NT2/D1 (cell line): ENCODE measurements at places on chromosomes 4 and X.

GRCh38 chr4:54695788-54696187 is 38.0 kb downstream of the KIT start:
- DNase-seq, result no peak

GRCh38 chrX:148600131-148600530 is 99.7 kb downstream of the AFF2 start:
- no peak for DNase-seq

- DNase-seq, result no peak
These were observed 767 bp upstream of the SMIM20 start for GRCh38 chr4:25913056-25913850.

GRCh38 chr4:145709843-145710242 is 29.9 kb downstream of the C4orf51 start:
- DNase-seq, result no peak

DNA sequence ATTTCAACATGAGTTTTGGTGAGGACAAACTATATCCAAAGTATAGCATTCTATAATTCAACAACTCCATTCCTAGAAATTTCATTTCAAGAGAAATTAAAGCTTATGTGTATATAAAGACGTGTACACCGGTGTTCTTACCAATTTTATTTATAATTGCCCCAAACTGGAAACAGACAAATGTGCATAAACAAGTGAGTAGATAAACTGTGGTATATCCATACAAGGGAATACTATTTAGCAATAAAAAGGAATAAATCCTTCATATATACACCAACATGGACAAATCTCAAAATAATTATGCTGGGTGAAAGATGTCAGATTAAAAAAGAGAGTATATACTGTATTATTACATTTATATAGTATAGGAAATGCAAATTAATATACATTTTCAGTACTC is 19.9 kb downstream of the HNRNPH2 start:
- no peak for DNase-seq

- DNase-seq, result no peak
These were observed 15.2 kb upstream of the TXLNG start for GRCh38 chrX:16770970-16771482.

- no peak for DNase-seq
These were observed 115.5 kb downstream of the NFKB1 start for GRCh38 chr4:102616636-102617035.

DNA sequence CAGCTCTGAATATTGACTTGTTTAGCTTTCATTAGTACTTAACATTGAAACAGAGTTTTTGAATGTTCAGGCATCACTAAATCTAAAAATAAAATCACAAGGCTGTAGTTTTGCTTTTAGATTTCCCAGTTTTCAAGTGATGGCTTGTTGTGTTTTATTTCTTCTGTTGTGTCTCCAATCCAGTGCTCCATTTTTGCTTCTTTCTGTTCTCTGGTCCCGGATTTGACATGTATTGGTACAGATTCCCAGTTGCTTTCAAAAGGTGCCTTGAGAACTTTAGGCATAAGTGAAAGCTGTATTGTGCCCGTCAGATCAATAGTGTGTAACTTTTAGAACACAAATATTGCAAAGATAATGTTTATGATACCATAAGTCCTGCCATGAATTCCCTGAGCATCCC is 53.2 kb downstream of the ARHGAP10 start:
- DNase-seq, result no peak

DNA sequence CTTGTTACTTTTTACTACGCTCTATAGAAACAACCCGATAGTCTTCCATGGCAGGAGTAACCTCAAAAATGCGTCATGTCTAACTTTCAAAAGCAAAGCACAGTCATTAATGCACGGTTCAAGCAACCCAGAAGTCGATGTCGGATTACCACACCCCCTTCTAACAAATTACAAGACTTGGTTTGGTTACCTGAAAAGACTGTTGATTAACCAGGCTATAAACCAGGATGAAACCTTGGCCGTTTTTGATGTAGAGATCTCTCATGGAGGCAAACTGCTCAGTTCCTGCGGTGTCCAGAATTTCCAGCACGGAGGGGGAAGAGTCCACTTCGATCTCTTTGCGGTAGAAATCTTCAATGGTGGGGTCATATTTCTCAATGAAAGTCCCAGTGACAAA is 2.4 kb downstream of the RAP2C start:
- DNase-seq, result no peak

DNA sequence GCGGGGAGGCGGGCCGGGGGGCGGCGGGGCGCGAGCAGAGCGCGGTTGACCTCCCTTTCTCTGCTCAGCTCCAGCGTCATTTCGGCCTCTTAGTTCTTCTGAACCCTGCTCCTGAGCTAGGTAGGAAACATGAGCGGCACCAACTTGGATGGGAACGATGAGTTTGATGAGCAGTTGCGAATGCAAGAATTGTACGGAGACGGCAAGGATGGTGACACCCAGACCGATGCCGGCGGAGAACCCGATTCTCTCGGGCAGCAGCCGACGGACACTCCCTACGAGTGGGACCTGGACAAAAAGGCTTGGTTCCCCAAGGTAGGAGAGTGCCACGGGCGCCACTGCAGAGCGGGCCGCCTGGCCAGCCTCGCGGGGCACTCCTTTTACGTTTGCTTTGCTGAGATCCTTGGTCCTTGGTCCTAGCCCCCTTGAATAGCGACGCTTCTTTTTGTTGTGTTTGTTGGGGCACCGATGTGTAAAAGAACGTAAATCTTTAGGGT is at the start of gene HTATSF1:
Gene HTATSF1, plus strand, starts transcription at position 37 of the 497 bp plus-strand sequence. Its CDS starts 93 bp downstream, at position 130.
- no peak for DNase-seq

DNA sequence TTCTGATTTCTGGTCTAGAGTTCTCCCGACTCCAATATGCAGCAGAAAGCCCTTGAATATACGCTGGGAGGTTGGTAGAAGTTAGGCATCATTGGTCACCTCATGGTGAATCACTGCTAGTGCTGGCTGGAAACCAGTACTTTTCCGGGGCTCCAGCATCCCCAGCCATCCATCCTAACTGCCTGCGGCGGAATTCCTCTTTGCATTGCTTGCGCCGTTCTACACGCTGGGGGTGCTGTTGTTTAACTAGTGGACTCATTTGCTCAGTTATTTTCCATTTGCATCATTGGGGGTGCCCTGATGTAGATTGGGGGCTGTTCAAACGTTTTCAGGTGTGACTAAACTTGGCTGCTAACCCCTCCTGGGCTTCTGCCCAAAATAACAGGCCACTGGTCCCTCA is 23.3 kb upstream of the GPR50 start:
- DNase-seq, result no peak

- no peak for DNase-seq
These were observed 60.0 kb downstream of the ARHGAP10 start for GRCh38 chr4:147791865-147792264.

GRCh38 chr4:109990261-109991257 is 77.9 kb downstream of the EGF start:
- DNase-seq, result no peak

DNA sequence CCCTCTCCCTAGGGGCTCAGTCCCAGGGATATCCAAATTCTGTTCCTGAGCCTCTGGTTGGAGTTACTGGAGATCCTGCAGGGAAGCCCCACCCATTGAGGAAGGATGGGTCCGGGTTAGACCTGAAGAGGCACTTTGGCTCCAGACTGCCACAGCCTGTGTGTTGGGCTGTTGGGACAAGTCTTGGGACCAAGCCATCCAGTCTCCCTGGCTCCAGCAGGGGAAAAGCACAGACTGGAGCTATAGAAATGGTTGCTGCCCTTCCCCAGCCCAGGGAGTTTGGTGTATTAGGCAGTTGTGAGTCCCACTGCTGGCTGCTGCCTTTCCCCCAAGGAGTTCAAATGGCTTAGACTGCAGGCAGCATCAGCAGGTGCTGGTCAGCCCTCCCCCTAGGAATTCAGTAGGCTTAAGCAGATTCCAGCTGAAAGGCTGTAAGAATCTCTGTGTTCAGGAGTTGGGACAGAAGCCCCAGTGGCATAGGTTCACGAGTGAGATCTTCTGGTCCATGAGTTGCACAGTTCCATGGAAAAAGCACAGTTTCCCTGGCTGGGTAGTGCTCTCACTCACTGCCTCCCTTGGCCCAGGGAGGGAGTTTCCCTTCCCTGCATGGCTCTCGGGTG is 344.0 kb upstream of the EPHA5 start:
- no peak for DNase-seq

DNA sequence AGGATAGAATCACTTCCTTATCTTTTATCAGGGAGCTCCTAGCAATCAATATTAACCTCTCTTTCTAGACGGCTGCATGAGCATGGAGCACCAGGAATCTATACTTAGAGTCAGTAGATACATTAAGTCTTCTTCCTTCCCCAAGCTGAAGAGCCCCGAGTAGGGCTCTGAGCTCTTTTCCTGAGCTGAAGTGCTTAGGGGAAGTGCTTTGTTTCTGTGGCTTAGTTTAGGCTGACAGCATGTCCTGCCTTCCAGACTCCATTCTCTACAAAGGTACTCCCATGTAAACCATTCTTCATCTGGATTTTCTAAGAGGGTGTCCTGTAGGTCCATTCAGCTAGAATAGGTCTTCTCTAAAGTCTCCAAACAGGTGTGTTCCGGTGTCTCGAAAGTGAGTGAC is 127.5 kb upstream of the AFF2 start:
- DNase-seq, result no peak

- no peak for DNase-seq
These were observed 1009.6 kb upstream of the PCDH7 start for GRCh38 chr4:29710519-29710918.

GRCh38 chr4:81876106-81876505 is 404.4 kb upstream of the RASGEF1B start:
- DNase-seq, result no peak
